Fibroblast of skin of left quadriceps (primary cell): ENCODE measurements at places on chromosomes 6 and 20.

DNA sequence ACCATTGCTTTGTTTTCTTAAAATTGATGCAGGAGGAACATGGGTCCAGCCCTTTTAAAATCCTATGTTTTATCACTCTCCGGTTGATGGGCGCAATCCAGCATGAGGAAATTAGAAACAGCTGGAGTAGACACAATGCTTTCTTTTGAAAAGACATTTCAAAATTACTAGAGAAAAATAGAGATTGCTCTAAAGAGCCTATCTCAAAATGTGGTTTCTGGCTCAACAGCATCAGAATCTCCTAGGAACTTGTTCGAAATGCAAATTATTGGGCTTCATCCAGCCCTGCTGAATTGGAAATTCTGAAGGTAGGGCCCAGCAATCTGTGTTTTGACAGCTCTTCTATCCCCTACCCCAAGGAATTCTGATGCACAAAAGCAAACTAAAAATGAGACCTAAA, 190.8 kb upstream of the BMP2 start:
- DNase-seq = peak; percentile 34

- DNase-seq = no peak
These were observed 25.7 kb upstream of the IGF2R start for GRCh38 chr6:159943101-159943632.

- DNase-seq = no peak
These were observed 16.8 kb downstream of the LRRN4 start for GRCh38 chr20:6037082-6037481.

DNA sequence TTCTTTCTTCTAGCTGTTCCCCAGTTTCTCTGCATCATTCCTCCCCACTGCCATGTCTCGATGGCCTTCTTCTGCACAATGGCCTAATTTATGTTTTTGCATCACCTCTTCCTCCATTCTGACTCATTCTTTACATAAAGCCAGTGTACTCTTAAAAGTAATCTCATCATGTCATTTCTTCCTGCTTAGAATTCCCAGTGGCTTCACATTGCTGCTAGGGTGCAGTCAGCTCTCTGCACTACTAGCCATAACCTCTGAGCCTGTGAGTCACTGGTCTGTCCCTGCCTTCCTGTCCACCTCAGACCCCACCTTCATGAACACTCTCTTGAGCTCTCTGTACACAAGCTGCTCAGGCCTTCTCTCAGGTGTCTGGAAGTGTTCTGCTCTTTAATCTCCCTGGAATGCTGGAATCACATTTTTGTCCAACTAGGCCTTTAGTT, 24.1 kb upstream of the TRIM27 start:
- no peak for DNase-seq

GRCh38 chr6:132511210-132511830, 1.6 kb downstream of the STX7 start:
- DNase-seq = no peak

- DNase-seq = no peak
These were observed 142.2 kb downstream of the NFATC2 start for GRCh38 chr20:51400051-51400926.

DNA sequence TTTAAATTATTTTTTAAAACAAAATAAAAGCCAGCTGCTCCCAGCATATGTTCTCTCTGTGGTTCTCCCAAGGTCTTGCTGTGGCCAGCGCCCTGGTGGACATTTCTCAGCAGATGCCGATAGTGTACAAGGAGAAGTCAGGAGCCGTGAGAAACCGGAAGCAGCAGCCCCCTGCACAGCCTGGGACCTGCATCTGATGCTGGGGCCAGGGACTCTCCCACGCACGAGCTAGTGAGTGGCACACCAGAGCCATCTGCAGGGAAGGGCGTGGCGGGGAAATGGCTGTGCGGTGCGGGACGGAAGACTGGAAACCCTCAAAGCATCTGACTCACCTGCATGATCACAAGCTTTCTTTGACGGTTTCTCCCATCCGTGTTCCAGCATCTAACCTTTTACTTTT, 16.5 kb downstream of the GFRA4 start:
- no peak for DNase-seq

DNA sequence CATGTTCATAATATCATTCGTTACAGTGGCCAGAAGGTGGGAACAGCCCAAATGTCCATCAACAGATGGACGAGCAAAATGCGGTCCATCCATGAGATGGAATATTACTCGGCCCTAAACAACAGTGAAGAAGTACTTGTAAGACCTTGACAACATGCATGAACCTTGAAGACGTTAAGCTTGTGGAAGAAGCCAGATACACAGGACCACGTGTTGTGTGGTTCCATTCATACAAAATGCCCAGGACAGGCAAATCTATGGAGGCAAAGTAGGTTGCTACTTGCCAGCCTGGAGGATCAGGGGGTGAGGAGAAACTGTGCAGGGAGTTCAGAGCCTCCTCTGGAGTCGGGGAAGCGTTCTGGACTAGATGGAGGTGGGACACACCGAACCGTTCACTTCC, 207.1 kb downstream of the ERMARD start:
- DNase-seq = no peak

DNA sequence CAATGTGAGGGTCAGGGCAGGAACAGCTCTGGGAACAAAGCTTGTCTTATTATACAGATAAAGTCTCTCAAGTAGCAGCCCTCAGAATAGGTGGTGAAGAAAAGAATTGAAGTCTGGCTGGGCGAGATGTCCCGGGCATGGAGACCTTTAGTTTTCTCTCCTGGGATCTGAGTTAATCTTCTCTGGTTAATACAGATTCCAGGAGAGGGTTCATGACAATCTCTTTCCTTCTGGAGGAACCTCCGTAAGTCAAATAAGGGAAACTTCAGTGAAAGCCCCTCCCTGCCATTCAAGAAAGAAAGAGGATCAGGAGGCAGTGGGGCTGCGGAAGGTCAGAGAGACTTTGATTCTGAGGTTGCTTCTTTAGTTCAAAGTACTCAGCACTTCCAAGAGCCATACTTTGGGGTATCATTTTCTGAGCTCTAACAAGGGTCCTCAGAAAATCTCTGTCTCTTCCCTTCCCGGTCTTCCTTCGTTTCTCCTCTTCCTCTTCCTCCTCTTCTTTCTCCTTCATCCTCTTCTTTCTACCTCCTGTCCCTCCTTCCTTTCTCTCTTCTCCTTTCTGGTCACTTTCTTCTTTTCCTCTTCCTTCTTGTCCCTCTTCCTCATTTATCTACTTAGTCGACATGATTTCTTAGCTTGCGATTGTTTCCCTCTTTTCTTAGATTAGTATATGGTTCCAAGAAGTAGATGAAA, 4.6 kb upstream of the ZNF184 start:
- no peak for DNase-seq
